ENCODE measurements at places on chromosomes 7 and 10.

DNA sequence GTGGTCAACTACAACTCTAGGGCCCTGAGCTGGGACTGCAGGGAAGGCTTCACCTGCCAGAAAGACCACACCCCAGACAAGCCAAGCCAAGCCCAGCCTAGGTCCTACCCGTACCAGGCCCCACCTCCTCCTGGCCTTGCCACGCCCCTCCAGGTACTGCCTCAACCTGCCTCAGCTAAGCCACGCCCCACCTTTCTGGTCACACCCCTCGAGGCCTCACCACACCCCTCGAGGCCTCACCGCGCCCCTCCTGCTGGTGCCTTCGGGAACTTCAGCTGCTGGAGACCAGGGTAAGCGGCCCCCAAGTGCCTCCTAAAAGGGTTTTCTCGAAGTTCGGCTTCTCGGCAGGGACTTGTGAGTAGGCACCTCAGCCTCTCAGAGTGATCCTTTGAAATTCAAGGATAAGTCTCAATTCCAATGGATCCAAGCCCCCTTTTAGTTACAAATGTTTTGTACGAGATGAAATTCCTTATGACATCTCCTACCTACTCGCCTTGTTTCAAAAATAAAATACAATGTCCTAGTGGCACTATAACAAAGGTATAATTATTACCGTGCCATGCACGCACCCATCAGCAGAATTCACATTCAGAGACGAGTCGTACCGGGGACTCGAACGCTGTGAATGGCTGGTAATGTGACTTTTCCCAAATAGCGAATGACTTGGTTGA lies 171.2 kb downstream of the ARHGAP21 start:
- no peak for DNase-seq

DNA sequence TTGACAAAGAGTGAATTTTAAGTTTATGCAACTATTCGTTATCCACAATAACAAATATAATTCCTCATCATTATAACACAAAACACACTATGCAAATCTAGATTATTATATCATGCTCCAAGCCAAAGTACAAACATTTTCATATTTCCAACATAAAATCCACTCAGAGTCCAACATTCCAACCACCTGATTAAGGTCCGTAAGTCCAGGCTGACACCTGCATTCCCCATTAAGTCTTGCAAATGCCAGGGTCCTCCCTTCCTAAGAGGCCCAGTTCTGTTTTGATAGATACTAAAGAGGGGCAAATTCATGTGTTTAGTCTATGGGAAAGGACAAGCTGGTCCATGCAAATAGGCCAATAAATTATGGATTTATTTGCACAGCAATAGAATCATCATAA lies 206.1 kb downstream of the POU6F2 start:
- DNase-seq = no peak

GRCh38 chr10:122649903-122650302 lies 49.7 kb downstream of the C10orf120 start:
- DNase-seq = no peak

DNA sequence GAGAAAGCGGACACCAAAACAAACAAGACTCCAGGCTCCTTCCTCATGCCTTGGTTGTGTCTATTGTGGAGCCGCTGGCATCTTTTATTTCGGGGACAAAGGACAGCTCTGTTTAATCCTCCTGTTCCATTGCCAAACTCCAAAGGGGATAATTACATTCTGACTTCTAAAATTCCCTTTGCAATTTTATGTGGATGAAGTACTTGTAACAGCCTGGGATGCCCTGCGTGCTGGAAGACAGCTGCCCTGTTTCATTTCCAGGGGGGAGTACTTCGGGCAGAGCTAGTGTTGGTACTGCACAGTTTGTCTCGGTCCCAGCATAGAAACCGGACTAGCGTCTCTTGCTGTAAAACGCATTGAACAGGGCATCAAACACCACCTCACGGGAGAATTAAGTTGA lies 90.9 kb downstream of the BAMBI start:
- DNase-seq = no peak

DNA sequence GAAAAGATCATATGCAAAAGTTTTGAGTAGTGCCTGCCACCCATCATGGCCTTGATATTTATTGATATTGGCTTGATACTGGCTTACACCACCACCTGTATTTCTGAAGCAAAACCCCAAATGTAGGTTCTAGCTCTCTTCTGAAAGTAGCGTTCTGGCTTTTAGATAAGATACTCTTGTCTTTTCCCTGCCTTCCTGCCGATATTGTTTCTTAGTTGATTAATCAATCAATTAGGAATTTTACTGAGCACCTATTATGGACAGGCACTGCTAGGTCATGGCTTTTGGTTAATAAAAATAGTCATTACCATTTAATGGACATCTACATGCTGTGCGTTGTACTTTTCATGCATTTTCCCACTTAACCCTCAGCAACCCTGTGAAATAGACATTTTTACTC lies 7.9 kb downstream of the SFRP5 start:
- DNase-seq = no peak

GRCh38 chr10:124280916-124281315 lies 137.8 kb downstream of the OAT start:
- DNase-seq = no peak

DNA sequence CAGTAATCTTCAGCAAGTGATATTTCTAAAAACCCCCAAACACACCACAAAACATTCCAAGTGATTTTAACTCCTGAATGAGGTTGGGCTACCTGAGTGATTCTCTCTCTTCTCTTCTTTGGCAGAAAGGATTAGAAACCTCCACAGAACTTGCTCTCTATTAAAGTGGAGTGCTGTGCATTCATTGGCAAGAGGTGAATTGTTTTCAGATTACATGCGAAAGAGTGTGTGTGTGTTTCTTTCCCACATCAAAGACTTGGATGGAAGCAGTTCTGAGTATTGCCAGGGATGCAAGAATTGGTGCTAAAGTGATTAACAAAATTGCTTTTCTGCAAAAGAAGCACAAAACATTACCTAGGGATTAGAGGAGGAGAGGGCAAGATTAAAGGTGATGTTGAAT lies 13.1 kb upstream of the FBXW4 start:
- DNase-seq = no peak

DNA sequence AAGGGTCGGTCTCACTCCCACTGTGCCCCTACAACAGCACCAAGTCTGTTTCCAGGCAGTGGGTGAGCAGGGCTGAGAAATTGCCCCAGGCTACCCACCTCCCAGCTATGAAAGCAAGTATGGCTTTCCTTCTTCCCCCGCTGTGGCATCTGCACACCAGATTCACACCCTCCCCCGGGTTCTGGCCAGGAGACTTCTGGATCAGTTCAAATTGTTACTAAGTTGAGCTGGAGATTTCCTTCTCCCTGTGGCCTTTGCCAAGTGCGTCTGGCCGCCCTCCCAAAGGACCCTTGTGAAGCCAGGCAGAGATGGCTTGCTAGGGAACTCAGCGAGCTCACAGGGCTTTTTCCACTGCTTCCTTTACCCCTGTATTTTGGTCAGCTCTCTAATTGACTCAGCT lies 555.4 kb downstream of the SH2D4B start:
- no peak for DNase-seq

DNA sequence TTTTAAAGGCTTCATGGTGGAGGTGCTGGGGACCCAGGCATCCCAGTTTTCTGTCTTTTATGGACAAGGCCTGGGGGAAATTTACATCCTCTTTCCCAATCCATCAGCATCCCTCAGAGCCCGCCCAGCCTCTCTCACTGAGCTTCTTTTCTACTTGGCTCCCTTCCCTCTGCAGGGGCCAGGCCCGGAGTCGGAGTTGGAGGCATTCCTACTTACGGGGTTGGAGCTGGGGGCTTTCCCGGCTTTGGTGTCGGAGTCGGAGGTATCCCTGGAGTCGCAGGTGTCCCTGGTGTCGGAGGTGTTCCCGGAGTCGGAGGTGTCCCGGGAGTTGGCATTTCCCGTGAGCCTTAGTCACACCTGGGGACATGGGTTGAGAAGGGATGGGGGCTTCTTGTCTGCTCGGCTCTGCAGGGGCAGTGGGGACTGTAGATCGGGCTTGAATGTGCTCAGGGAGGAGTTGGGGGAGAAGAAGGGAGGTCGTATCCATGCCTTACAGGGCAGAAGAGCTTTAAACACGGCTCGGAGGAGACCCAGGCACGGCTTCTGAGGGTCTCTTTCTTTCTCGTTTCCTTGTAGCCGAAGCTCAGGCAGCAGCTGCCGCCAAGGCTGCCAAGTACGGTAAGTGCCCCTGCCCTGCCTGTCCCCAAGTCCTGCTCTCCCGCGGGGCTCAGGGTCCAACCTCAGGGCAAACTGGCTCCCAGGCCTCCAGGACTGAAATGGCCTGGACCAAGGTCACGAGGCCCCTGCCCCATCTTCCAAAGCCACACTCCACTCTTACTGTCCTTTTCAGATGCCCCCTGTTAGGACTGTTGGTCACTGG lies 27.3 kb upstream of the LIMK1 start:
- DNase-seq = no peak

DNA sequence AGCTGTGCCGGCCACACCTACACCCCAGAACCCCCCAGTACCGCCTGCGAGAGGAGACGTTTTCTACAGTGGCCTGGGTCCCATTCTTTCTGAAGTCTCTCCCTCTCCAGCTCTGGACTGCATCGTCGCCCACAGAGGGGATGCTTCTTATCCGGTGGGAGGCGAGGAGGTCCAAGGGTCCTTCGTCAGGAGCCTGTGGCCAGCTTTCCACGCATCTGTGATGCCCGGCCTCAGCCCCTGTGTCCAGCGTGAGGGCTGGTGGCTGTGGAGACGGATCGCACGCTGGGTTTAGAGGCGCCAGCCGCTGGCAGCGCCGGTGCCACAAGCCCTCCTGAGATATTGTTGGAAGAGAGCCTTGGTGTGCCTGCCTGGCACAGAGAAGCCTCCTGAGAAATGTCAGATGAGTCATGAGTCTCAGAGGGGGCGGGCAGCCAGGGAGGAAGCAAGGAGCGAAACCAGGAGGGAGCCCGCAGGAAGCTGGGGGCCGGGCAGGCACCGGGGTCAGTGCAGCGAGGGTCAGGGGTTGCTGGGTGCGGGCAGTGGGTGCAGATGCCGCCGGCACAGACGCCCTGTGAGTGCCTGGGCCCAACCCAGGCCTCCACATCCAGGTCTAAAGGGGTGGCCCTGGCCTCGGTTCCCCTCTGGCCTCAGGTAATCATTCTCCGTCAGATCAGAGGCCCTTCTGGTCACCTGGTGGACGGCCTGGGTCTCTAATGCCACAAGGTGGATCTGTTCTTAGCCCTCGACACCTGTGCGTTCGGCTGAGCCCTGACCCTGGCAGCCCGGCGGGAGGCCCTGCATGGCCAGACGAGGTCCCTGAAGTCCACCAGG lies 86.0 kb upstream of the DIP2C start:
- DNase-seq = no peak

DNA sequence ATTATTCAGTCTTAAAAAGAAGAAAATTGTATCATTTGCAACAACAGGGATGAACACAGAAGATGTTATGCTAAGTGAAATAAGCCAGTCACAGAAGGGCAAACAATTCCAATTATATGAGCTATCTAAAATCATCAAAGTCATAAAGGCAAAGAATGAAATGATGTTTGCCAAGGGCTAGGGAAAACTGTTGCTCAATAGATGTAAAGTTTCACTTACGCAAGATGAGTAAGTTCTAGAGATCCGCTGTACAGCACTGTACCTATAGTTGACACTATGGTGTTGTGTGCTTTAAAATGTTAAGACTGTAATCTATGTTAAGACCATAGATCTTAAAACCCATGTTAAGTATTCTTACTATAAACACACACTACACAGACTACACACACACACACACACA lies 904.6 kb upstream of the LRRN3 start:
- no peak for DNase-seq

GRCh38 chr7:6545398-6546126 lies 5.7 kb downstream of the GRID2IP start:
- DNase-seq = no peak

GRCh38 chr10:26221541-26221940 lies 5.0 kb downstream of the GAD2 start:
- DNase-seq = no peak

- no peak for DNase-seq
These were observed 11.3 kb downstream of the LMBR1 start for GRCh38 chr7:156881679-156882078.

- no peak for DNase-seq
These were observed 49.0 kb downstream of the NT5C2 start for GRCh38 chr10:103144041-103144440.

GRCh38 chr7:28474640-28475039 lies 62.3 kb downstream of the CREB5 start:
- DNase-seq = no peak

DNA sequence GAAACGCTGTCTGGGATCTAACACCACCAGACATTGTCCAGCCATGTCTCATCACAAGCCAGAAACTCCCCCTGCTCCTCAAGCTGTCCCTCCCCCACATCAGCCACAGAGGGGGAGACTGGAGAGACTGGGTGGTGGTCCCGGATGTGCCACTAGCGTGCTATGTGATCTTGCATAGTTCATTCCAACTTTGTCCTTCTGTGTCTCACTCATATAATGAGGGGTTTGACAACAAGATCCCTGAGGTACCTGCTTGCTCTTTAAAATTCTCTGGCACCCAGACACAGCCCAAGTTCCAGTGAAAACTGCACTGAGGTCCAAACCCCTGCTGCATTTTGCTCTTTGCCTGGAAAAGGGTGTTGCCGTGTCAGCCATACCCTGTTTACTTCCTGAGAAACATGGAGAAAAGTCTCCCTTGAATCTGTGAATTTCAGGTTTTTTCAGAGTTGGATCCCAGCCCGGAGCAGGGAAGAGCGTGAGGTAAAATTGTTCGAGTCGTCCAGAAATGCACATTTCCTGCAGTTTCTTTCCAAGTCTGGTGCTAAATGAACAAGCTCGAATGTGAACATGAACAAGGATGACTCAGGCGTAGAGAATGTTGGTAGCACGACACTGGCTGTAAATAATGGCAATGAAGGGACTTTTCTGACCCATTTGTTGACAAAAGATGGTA lies 156.6 kb downstream of the CCDC3 start:
- no peak for DNase-seq

DNA sequence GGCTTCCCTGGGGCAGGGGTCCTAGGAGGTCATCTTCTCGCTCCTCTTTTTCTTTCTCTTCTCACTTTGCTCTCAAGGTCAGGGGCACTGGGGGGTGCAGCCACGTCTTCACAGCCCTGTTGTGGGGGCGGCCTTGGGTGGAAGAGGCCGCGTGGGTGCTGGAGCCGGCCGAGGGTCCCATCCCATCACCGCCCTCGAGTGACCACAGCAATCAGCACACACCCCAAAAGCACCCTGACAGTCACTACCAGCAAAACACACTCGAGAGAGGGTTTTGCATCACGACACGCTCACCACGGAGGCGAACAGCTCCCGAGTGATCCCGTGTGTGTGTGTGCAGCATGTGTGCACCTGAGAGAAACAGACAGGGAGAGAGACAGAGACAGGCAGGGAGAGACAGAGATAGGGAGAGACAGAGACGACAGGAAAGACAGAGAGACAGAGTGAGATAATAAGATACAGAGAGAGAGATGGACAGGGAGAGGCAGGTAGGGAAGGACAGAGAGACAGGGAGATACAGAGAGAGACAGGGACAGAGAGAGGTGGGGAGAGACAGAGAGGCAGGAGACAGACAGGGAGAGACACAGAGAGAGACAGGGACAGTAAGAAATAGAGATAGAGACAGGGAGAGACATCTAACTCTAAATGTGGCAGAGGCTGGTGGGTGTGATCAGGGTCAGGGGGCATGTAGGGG lies 100.9 kb downstream of the WDR37 start:
- DNase-seq = no peak

GRCh38 chr10:70905071-70906021 lies 17.0 kb upstream of the PCBD1 start:
- DNase-seq = no peak
